ENCODE measurements at places on chromosomes 16 and 17.
A peak's percentile ranks its signal among the peaks of the same experiment; 100 is the strongest.

GRCh38 chr17:57539529-57540301 lies 205.4 kb downstream of the CCDC182 start:
- no peak for DNase-seq

DNA sequence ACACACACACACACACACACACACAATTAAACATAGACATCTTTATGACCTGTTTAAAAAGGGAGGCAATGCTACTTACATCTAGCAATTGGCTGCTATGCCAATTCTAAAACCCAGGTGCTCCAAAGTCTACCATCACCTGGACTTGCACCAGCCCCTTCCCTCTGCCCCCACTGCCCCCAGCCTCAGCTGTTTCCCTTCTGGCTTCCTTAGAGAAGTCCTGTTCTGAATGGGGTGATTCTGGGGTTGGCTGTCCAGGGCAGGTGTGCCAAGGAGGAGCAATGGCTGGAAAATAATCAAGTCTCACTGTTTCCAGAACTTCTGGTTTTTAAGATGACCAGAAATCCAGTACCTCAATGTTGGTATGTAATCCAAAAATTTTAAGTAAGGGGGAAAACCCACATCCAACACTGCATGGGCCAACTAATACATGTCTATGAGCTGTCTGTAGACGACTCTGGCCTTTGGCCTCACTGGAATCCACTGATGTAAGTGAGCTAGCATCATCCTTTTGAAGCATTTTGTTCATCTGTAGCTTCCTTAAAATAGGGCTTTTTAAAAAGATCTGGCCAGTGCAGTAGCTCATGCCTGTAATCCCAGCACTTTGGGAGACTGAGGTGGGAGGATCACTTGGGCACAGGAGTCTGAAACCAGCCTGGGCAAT lies 2.1 kb downstream of the IFT20 start:
- peak; percentile 59 for DNase-seq

- DNase-seq, result no peak
These were observed 12.9 kb downstream of the FOXF1 start for GRCh38 chr16:86523166-86523740.

DNA sequence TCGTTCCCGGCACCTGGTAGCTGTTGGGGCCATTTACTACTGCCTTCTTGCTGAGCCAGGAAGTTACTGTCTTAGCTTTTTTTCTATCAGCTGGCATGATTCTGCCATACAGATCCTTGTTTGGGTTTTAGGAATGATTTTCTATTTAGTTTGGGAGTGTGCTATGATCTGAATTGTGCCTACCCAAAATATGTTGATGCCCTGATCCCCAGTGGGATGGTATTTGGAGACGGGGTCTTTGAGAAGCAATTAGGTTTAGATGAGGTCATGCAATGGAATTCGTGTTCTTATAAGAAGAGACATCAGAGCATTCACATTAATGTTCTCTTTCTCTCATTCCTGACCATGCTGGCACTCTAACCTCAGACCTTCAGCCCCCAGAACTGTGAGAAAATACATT lies 59.4 kb upstream of the HS3ST2 start:
- DNase-seq, result no peak

GRCh38 chr16:8075271-8075670 lies 515.0 kb downstream of the TMEM114 start:
- DNase-seq, result no peak

DNA sequence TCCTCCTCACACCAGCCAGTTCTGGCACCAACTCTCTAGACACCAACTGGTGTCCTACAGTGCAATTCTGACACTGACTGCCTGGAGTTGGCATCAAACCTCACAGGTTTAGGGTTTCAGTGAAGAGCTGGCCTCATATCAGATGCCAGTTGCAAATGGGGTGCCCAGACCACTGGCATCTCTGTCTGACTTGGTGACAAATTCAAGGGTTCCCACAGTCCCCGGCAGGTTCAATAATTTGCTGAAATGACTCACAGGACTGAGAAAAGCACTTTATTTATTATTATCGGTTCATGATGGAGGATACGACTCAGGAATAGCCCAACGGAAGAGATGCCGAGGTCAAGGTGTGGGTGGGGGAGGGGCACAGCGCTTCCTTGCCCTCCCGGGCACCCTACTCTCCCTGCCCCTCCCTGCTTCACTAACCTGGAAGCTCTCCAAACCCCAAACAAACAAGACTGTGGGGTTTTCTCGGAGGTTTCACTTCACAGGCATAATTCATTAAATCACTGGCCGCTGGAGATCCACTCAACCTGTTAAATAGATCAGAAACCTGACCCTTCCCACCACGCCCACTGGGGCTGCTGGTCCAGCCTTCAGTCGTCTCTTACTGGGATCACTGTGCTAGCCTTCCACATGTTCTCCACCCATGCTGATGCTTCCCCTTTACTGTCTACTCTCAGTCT lies 1.7 kb upstream of the NLRP1 start:
- peak; percentile 44 for DNase-seq

DNA sequence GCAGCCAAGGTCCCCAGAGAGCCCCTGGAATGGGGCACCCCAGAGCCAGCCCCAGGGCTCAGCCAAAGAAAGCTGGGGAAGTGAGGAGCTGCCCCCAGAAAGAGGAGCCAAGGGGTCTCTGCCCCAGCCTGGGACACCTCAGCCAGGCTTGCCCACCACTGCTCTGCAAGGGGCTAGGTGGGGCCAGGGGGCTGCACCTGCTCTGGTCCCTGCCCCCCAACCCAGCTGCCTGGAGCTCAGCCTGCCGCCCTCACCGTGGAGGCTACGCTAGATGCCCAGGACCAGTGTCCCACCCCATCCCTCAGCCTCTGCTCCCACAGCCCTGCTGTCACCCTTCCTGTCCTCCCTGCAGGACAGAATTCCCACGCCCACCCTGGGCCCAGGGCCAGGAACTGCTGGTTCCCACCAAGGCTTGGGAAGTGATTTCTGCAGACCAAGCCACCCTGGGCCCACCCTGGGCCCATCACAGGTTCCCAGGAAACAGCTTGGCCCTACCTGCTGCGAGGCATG lies 28.1 kb upstream of the KRT17 start:
- DNase-seq, result no peak

- no peak for DNase-seq
These were observed 148.6 kb downstream of the MSI2 start for GRCh38 chr17:57404795-57405490.

DNA sequence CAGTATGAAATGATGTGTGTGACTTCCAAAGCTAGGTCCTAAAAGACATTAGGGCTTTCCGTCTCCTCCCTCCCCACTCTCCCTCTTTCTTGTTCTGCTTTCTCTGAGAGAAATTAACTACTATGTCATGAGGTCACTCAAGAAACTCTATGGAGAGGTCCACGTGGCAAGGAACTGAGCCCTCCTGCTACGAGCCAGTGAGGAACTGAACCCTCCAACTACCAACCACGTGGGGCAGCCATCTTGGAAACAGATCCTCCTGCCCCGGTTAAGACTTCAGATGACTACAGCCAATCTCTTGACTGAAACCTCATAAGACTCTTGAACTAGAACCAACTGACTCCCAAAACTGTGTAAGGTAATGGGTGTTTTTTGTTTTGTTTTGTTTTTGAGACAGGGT lies 4.2 kb upstream of the ALOX15 start:
- no peak for DNase-seq

DNA sequence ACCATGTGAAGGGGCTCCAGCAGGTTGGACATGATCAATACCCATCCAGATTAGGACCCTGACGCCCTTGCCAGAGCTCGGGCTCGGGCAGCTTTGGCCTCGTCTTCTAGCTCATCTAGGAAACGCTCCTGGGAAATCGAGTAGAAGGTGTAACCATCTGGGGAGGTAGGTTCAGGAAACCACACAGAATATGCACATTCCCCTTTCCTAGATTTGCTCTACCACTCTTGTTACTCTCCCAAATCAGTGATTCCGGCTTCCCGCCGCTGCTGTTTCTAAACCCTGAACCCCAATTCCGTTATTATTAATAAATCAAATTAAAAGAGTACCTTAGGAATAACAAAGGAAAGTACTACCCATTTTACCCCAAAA lies 507 bp downstream of the COA3 start:
- DNase-seq, result no peak

- no peak for DNase-seq
These were observed 22.3 kb downstream of the ERN1 start for GRCh38 chr17:64107500-64108236.

- peak; percentile 27 for DNase-seq
These were observed 17.3 kb downstream of the TAC4 start for GRCh38 chr17:49830605-49831004.

DNA sequence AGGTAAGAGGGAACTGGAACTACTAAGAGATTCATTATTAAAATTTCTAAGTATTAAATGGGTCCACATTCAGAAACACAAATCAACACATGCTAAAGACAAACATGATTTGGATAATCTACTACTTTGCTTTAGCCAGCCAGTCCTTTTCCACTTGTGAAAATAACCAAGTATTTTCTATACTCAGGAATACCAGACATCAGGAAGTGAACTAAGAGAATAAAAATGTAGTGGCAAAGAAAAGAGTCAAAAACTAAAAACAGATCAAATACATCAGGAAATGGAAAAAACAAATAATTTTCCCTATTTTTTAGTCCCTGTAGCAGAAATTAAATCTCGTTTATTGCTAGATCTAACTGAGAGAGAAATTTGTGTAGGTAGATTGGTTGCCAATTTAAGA lies 78.0 kb downstream of the MYO1D start:
- DNase-seq, result no peak

DNA sequence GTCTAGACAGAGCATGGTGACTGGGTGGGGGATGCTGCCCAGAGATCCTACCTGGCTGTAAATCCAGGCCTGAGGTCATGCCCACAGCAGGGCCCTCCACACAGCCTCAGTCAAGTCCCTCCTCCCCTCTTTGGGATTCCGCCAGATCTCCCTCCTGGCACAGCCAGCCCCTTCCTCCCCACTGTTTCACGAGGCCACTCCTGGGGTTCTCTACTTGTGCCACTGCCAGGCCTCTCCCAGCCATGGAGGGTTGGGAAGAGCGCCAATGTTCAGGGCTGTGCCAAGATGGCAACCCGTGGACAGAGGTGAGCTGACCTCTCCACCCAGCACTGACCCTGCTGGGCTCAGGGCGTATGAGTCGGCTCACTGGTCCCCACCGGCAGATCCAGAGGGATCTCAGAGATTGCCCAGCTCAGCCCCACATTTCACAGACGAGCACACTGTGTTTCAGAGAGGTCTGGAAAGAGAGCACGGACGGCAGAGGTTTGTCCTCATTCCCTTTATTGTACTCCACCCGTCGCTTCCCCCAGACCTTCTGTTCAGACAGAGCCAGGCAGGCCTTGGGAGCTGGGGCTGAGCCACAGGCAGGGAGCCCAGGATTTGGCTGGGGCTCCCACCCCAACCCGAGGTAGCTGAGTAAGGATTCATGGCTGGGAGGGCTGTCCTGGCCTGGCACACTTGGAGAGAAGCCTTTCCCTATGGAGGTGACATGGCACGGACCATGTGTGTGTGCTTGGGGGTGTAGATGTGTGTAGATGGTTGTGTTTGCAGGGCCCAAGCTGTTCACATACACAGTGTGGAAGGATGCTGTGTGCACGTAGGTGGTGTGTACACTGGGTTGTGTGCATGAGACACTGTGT lies 3.5 kb upstream of the CAMKK1 start:
- no peak for DNase-seq

GRCh38 chr16:568401-569258 lies 1.1 kb upstream of the PIGQ start:
- DNase-seq, result no peak

DNA sequence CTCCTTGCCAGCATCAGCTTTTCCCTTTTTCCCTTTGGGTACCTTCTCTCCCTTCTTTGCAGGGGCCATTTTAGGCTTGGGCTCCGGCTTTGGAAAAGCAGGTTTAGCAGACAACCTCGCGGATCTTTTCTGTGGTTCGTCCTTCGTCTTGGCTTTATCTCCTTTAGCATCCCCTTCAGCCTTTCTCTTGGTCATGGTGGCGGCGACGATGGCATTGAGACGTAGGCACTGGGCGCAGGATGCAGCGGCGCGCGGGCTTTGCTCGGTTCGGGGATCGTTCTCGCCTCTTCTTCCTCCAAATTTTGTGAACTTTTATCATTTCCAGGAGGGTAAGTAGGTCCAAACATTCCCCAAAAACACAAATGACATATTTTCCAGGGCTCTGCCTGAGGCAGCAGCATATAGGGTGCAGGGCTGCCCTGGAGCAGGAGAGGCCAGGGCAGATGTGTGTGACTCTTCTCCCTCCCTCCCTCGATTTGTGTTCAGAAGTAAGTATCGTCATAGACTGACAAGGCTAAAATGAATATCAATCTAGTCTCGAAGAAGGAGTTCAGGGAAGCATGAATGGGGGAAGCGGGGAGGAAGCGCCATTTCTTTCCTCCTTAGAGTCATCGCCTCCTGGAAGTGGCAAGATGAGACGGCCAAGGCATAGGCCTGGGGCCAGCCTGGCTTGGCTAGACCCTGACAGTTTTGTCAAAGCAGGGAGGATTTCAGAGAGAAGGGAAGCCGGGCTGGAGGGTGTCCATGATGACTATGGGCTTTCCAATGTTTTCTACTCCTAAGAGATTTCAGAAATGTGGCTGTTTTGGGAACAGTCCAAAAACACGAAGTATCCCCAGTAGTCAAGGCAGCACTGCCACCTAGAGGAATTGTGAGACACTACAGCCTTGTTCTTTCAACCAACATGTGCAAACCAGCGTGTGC lies 13.2 kb downstream of the CHCT1 start:
- peak; percentile 93 for DNase-seq

GRCh38 chr17:3710951-3711383 lies 12.7 kb upstream of the HASPIN start:
- DNase-seq, result peak; percentile 74

- no peak for DNase-seq
These were observed 220.4 kb downstream of the CBLN1 start for GRCh38 chr16:49061137-49061714.

DNA sequence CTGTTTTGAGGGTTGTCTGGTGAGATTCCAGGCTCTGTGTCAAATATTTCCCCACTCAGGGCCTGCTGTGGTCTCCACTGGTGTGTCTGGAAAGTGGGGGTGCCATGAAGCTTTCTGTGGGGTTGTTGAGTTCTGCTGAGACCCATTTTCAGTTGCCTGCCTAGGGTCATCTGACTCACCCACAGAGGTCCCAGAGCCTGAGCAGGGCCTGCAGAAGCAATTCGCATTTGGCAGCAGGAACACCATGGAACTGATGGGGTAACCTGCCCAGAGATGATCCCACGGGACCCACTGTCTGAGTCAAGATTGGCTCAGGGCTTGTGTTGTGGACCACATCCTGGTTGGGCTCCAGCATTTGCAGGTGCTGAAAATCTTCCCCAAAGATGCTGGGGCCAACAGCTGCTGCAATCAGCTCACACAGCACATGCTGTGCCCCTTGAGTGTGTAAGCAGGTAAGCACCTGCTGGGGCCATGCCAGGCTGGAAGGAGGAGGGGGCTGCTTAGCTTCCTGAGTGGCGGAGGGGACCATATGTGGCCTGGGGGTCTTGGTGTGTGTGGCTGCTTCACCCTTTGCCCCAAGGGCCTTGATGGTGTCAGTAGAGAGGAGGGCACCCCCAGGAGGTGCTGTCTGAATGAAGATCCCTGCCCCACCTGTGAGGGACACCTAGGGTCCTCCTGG lies 1726.1 kb downstream of the TP53TG3F start:
- DNase-seq, result no peak

- peak; percentile 87 for DNase-seq
These were observed 45.8 kb downstream of the AKAP1 start for GRCh38 chr17:57130708-57131461.

- DNase-seq, result peak; percentile 62
These were observed 8.4 kb upstream of the TERF2 start for GRCh38 chr16:69393898-69394849.

GRCh38 chr17:48915459-48916282 lies 7.5 kb downstream of the UBE2Z start:
- peak; percentile 96 for DNase-seq
